ENCODE measurements at places on chromosomes 3 and 15. TPM values are rescaled to one million over a fixed set of nuclear protein-coding genes. Genes with fewer than 3 reads are reported as not detected.
A peak's percentile ranks its signal among the peaks of the same experiment; 100 is the strongest.

Gene GNAT1
- not detected for total RNA-seq

Gene ADAMTS17
- 7.9 TPM for total RNA-seq

Gene FETUB
- not detected for total RNA-seq

Gene THBS1
- 234 TPM for total RNA-seq

Gene RNF123
- 23.7 TPM for total RNA-seq

- H3K4me3 ChIP-seq = no peak overlapping the region
- H3K27ac ChIP-seq = no peak overlapping the region
- no peaks in the 10 kb centered on the region for H3K36me3 ChIP-seq
- peaks cover 3% of the 10 kb centered on the region for H3K4me1 ChIP-seq
- DNase-seq = peak; percentile 26
Measured at GRCh38 chr3:55489798-55490132, 2.7 kb upstream of the WNT5A start.

DNA sequence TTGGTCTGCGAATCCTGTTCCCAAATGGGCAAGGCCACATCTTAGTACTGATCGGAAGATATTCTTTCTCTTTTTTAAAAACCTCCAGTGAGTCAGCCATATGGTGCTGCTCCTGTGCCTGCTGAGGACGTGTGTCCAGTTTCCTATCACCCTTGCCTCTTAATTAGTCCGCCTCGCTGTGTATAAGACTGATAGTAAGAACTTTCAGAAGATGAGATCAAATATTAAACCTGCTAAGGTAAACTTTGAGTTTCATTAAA lies 612 bp downstream of the UBA5 start:
- peak overlapping the region; percentile 83 for H3K27ac ChIP-seq
- peak overlapping the region; percentile 86 for H3K4me3 ChIP-seq
- H3K27me3 ChIP-seq = no peaks in the 10 kb centered on the region

- H3K36me3 ChIP-seq = no peaks in the 10 kb centered on the region
- no peak for DNase-seq
- H3K27ac ChIP-seq = no peak overlapping the region
Measured at GRCh38 chr3:127459891-127460290, 130.6 kb downstream of the TPRA1 start.

GRCh38 chr15:59887211-59887610 lies 116.9 kb upstream of the FOXB1 start:
- H3K27me3 ChIP-seq = no peaks in the 10 kb centered on the region
- DNase-seq = no peak
- H3K27ac ChIP-seq = no peak overlapping the region
- H3K4me1 ChIP-seq = no peaks in the 10 kb centered on the region
- H3K4me3 ChIP-seq = no peak overlapping the region
